ENCODE measurements at places on chromosomes 4 and X.

DNA sequence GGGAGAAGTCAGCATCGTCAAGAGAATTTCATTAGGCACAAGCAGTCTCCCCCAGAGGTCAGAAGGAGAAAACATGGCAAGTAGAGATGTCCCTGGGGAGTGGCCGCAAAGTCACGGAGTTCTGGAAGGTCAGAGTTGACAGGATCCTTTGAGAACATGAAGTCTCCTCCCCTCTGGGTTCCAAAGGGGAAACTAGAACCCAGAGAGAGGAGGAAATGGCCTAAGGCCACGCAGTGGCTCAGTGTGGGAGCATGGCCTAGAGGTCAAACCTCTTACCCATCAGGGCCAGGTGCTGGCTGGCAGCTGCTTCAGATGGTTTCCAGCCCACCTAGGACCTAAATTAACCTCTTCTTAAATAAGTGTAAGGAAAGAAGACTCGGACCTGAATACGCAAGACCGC is 884 bp downstream of the IDH3G start:
- DNase-seq, result no peak

- peak; percentile 4 for DNase-seq
These were observed 32.4 kb downstream of the PRDX4 start for GRCh38 chrX:23699636-23700194.

- no peak for DNase-seq
These were observed 36.9 kb downstream of the RP2 start for GRCh38 chrX:46873746-46874145.

DNA sequence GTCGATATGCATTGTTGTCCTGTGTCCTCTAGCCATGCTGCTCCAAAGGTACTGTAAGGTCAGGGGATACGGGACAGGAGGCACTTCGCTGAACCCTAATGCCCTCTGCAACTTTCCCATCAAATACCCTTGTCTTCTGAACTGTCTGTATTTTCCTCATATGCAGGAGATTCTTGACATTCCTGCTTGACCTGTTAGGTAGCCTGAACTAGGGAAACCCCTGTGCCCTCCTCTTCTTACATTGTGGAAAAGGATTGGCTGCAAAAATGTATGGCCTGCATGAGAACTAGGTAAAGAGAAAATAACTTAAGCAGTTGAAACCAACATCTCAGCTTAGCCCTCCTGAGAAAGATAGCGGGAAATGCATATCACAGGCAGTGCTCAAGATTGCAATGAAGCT is 11.4 kb downstream of the RTL8B start:
- no peak for DNase-seq

GRCh38 chr4:32775049-32775448 is 2054.9 kb downstream of the PCDH7 start:
- DNase-seq, result no peak

- DNase-seq, result no peak
These were observed 160.3 kb upstream of the RASGEF1B start for GRCh38 chr4:81631958-81632441.

GRCh38 chr4:152894673-152895072 is 41.5 kb upstream of the FHDC1 start:
- DNase-seq, result no peak

- no peak for DNase-seq
These were observed 15.9 kb downstream of the PLRG1 start for GRCh38 chr4:154534296-154534695.

- no peak for DNase-seq
These were observed 52.0 kb upstream of the ATOH1 start for GRCh38 chr4:93776386-93777080.

DNA sequence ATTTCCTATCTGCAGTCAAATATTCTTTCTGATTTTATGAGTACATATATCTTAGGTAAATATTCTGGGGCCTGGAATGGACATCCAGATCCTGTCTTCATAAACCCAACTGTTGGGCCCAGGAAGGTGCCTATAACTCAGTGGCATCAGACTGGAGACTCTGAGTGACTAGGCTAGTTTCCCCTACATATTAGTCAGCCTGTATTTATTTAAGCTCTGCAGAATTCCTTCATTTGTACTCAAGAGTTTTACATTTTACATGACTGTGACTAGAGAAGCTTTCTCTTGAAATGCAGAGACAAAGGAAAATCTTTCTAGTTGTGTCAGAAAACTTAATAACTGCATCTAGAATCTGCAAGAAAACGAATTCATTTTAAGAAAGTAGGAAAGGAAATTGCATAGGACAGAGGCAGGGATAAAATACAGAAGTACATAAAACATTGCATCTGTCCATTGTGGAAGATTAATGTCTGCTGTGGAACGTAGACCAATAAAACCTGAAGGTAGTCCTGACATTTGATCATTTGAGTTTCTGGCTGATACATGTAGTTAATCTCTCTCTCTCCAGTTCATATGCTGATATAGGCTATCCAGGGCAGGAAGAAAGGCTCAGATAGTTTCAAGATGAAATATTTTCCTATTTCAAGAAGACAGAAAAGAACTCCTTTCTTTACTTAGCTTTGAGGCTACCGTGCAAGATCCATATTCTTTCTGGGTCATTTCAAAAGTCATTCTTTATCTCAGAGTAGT is 78.2 kb downstream of the OPHN1 start:
- DNase-seq, result no peak

DNA sequence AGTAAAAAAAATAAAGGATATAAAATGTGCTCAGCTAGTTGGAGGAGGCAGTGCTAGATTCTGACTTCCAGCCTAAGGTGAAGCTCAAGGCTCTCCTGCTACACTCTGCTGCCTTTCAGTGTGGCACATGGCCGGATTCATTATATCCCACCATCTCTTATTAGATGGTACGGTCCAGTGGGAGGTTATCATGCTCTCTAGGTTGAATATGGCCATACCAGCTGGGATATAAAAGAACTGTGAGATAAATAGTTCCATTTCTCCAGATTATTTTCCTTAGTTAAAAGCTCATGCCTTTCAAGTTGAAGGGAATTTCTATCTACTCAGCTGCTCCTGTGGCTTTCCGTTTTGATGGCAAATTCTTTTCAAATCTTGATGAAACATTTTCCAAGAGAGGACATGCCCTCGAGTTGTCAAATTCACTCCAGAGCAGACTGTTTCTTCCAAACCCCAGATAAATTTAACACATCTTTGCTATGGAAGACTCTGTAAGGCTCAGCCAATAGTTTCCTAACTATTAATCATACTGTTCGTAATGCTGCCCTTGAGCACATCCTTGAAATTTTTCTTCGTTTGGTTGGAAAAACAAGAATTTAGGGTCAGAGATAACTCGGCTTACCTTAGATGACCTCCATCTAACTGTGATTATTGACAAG is 2.2 kb upstream of the MGARP start:
- DNase-seq, result no peak

DNA sequence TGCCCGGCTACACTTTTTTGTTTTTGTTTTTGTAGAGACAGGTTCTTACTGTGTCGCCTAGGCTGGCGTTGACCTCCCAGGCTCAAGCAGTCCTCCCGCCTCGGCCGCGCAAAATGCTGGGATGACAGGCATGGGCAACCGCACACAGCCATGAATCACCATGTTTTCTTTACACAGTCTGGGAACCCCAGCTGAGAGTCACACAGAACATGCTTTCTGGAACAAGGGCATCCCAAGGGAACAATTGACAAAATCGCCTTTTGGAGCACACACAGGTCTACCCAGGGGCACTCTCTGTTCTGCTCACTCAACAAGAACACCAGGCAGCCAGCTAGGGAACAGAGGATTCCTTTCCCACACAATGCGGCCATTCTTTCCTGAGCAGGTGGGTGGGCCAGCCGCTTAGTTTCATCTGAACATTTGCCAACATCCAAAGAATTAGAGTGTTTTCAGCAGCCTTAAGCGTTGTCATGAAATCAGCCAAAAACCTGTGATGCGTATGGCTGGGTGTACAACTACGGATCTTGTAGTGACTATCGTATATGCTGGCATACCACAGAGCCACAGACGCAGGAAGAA is 15.7 kb downstream of the PRKX start:
- DNase-seq, result no peak

DNA sequence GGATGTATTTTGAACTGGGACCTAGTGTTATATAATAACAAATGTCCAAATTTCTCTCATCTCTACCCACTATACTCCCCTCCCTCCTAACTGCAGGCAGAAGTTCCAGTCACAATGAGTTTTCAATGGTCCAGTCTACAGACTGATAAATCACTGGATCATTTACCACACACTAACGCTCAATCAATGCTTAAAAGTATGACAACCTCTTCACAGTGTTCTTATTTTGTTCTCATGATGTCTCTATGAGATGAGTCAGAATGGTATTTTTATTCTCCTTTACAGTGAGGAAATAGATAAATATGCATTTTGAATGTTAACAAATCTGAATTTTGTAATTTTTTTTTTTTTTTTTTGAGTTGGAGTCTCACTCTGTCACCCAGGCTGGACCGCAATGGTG is 83.7 kb upstream of the ETNPPL start:
- DNase-seq, result no peak

GRCh38 chr4:7323461-7323871 is 111.3 kb downstream of the PSAPL1 start:
- DNase-seq, result no peak

DNA sequence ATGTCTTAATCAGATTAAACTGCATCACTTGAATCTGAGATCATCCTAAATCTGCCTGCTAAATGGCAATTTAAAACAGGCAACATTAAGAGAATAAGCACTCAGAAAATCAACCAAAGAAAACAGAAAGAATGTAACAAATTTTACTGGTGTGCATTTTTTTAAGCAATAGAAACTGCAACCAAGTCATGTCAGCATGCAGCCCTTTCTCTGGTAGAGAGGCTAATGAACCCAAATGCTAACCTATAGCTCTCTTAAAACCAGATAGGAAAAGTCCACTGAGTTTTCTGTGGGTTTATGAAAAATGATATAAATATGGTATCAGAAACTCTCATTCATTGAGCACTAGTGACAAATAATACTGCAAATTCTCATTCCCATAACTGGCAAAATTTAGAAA is 35.6 kb downstream of the COL25A1 start:
- no peak for DNase-seq

- no peak for DNase-seq
These were observed 395.7 kb downstream of the TRIML1 start for GRCh38 chr4:188534917-188535316.

DNA sequence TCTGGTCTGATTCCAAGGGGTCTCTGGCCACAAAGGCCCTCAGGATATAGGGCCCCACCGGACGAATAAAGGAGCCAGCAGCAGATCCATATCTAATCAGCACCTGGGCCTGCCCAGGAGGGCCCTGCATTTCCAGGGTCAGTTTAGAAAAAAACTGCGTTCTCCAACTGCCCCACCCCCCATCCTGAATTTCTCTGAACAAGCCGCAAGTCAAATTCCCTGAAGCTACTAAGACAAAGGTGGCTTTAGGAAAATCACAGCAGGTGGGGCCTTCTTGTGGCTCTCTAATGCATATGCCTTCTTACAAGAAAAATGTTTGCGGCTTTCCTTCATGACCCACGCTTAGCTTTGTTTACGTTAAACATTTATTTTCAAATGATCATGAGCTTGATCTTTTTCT is 76.6 kb downstream of the MBNL3 start:
- DNase-seq, result no peak

- no peak for DNase-seq
These were observed 28.1 kb upstream of the FRMPD3 start for GRCh38 chrX:107421337-107421861.

- no peak for DNase-seq
These were observed 76.9 kb upstream of the SCOC start for GRCh38 chr4:140296335-140297220.

DNA sequence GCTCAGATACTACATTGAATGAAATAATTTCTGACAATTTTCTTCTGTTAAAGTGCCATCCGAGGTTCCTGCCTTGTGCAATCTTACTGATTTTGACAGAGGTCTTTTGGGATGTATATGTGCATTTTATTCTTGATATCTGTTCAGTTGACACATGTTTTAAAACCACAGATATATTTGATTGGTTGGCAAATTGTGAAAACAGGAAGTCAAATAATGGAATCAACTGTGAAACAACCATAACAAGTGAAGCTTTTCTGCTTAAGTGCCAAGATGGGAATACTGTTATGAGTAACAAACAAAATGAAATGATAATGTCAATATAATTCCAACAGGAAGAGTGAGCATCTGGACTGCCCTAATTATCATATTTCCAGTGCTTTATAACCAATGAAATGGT is 84.9 kb upstream of the TET2 start:
- no peak for DNase-seq

DNA sequence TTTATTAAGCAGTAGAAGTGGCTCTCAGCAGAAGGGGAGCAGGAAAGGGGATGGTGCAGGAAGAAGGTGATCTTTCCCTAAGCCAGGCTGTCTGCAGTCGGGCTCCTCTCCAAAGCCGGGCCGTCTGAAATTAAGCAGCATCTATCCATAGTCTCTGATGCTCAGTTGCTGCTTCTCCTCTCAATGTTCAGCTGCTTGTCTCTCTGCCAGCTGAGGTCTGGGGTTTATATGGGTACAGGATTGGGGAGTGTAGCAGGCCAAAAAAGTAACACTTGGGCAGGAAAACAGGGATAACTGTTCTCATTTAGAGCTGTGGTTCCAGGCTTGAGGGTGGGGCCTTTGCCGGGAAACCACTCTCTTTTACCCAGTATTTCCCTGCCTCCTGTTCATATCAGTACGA is 39.2 kb upstream of the CCKAR start:
- no peak for DNase-seq

DNA sequence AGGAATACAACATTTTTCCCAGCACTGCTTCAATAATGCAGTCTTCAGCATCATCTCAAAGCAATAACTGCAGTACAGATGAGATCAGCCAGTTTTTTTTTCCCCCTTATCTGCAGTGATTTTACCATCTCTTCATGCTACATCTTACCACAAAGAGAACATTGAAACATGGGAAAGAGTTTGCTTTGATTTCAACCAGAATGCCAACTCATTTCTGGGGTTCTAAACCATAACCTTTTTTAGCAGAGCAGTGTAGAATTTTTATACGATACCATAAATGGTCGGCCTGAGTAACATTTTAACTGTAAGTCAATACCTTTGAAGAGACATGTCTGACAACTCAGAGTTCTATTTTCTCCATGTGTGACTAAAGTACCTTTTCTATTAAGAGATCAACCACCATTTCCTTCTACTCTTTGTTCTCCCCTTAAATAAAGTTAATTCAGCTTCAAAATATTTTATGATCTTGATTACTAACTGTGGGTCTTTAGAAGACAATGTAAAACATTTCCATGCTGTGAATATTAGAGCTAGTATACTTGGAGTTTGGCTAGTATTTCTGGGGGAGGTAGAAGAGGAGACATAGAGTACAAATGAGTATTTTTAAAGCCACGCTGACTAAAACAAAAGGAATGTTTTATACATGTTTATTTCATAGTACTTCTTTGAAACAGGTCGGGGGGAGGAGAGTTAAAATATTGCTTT is 69.1 kb downstream of the TET2 start:
- no peak for DNase-seq

DNA sequence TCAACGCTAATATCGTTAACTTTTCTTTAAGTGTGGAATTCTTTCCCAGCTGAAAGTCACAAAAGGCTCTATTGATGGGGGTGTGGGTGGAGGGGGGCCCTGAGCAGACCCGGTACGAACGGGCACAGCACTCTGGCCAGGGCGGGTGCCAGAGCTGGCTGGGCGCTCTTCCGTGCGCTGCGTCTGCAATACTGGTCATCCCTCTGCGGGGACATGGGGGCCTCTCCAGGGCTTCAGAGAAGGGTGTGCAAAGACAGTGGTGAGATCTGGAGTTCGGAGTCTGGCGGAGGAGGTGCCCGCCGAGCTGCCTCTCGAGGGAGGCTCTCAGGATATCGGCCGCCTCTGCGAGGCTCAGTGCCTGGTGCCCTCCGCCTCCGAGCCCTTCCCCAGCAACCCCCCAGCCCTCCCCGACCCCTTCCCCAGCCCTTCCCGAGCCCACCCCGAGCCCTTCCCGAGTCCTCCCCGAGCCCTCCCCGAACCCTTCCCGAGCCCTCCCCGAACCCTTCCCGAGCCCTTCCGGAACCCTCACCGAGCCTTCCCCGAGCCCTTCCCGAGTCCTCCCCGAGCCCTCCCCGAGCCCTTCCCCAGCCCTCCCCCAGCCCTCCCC is 34.3 kb downstream of the FGFRL1 start:
- no peak for DNase-seq
